Stimulated activated CD8-positive, alpha-beta memory T cell treated with anti-CD3 and anti-CD28 coated beads, Interleukin-7, amount 100 ng/mL, for 1 hour (primary cell): ENCODE measurements at places on chromosomes 1 and 21.

GRCh38 chr1:227666286-227666685, 68.8 kb downstream of the JMJD4 start:
- DNase-seq, result no peak

GRCh38 chr1:150273311-150273710, 721 bp downstream of the C1orf54 start:
- DNase-seq, result no peak

DNA sequence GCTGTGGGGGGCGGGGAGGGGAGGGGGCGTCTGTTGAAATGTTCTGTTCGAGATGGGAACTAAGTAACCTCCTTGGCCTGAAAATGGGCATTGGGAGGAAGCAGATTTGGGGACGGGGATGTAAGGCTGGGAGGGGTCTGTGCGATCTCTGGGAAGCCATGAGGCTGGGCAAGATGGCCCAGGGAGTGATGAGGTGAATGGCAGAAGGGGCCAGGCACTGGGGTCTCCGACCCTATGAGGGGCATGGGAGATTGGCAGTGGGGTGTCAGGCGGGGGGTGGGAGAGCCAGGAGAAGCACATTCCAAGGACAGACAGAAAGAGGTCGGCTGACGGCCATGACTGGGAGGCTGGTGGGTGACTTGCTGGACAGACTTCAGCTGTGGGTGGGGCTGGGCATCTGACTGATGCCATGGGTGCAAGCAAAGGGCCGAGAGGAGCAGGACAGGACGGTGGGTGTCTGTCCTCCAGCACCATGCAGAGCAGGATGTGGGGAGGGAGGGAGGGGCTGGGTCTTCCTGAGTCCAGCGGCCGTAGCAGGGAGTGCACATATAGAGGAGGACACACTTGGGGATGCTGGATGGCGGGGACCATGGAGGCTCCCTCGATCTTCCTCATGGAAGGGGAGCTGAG, 30.0 kb upstream of the COL18A1 start:
- no peak for DNase-seq

DNA sequence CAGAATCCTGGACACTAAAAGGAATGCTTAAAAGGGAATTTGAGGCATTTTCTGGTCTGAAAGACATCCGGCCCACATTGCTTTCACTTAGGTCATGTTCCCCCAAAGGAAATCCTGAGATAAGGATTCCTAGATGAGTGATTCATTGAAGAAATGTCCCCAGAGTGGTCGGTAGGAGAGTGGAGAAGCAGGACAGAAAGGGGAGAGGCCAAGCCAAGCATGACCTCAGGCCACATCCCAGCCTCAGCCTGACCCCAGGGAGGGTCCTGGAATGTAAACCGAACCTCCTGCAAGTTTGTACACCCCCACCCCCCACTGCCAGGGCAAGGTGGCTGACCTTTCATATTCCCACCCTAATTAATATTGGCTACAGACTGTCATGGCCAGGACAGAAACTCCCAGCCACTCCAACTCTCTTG, 16.6 kb downstream of the HIVEP3 start:
- DNase-seq, result no peak

GRCh38 chr1:25831569-25832196, 11.9 kb downstream of the MTFR1L start:
- no peak for DNase-seq

DNA sequence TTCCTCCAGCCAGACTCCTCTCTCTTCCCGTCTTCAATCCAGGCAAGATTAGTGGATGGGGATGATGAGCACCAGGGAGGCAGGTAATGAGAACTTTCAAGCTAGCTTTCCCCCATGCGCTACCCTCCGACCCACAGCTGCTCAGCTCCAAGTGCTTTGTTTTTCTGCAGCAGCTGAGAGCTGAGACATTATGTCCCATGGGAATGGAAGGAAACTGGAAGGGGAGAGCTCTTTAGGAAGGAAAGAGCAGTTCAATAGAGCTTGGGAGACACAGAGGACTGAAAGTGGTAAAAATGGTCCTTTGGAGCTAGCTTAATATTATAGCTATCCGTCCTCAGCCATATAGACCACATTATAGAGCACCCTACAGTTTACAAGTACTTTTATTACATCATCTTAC, 39.8 kb downstream of the RAB3B start:
- DNase-seq, result no peak
